ENCODE measurements at places on chromosomes 13 and 19.
A peak's percentile ranks its signal among the peaks of the same experiment; 100 is the strongest.

DNA sequence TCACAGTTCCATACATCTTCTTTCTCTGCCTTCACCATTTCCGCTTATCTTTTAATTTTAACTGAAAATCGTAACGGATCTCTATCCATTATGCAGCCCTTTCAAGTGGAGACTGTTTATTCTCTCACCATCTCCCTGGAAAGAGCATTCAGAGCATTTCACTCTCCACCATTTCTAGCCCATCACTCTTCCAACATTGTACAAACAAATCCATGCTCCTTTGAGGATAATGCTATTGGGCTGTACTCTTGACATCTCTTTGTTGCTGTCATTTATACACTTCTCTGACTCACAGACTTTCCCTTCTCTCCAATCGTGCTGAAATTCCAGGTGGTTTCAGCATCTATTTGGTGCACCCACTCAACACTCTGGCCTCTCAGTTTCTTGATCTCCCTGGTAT, 71.4 kb downstream of the NAA16 start:
- no peak for DNase-seq

DNA sequence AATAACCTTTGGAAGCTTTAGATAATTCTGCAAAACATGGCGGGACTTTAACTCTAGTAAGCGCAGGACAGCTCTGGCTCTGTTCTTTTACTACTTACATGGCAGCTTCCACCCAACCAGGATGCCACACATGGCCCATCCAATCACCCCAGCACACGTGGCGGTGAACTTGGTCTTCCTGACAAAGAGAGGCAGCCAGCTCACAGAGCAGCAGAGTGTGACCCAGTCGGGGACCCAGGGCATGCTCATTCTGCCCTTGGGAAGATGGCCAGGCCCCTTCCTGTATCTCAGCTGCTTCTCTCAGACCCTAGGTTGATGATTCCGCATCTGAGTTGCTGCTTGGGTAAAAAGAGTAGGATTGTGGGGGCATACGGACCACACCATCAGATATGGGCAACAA, 172.1 kb downstream of the USP12 start:
- DNase-seq = no peak

GRCh38 chr13:98315902-98316301, 138.8 kb upstream of the RNF113B start:
- DNase-seq = no peak

DNA sequence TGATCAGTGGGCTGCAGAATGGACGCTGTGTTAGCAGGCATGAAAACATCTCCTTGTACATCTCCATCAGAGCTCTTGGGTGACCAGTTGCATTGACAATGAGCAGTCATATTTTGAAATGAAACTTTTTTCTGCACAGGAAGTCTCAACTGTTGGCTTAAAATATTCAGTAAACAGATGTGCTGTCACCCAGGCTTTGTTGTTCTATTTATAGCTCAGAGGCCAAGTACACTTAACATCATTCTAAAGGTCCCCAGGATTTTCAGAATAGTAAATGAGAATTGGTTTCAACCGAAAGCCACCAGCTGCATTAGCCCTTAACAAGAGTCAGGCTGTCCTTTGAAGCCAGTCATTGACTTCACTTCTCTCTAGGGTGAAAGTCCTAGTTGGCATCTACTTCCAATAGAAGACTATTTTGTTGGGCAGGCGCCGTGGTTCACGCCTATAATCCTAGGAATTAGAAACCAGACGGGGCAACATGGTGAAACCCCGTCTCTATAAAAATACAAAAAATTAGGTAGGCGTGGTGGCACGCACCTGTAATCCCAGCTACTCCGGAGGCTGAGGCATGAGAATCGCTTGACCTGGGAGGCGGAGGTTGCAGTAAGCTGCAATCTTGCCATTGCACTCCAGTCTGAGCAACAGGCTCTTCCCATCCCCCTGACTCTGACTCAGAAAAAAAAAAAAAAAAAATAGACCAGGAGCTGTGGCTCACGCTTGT, 7.9 kb upstream of the PDE4A start:
- DNase-seq = no peak

DNA sequence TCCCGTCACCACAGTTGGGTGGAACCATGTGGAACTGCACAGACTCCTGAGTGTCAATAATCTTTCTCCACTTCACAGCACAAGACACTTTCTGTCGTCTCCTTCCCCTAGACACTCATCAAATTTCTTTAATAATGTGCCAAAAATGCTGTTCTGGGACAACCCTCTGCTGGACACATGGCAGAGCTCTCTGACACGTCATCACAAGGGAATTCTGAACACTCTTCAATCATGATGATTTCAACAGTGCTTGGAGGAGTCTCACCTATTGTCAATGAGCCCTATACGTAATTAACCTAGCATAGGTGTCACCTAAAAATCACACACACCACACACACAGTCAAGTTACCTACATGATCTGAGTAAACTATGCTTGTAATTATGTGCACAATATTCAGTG, 141.3 kb downstream of the STOML3 start:
- DNase-seq = no peak

GRCh38 chr13:26562512-26562890, 5.0 kb downstream of the WASF3 start:
- DNase-seq = no peak

GRCh38 chr13:37707739-37708500, 109.4 kb upstream of the POSTN start:
- no peak for DNase-seq

DNA sequence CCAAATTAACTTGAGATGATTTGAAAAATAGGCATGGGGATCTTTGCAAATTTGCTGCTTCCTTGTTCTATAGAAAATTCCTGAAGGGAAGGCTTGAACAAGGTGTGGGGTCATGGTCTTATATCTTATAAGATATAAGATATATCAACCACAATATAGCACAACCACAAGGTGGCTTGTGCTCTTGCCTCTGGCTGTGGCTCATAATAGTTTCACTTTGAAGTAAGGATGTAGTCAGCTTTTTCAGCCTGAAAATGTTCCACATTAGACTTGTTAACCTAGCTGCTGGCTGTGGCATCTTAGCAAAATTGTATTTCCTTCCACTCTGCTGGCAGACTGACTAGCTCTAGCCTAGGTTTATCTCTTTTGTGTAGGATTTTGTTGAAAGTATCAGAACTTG, 169.7 kb downstream of the KLF5 start:
- no peak for DNase-seq

GRCh38 chr19:53876651-53877224, 5.3 kb upstream of the PRKCG start:
- no peak for DNase-seq

- DNase-seq = no peak
Observed at GRCh38 chr19:46744005-46744691, 1.7 kb upstream of the FKRP start.

DNA sequence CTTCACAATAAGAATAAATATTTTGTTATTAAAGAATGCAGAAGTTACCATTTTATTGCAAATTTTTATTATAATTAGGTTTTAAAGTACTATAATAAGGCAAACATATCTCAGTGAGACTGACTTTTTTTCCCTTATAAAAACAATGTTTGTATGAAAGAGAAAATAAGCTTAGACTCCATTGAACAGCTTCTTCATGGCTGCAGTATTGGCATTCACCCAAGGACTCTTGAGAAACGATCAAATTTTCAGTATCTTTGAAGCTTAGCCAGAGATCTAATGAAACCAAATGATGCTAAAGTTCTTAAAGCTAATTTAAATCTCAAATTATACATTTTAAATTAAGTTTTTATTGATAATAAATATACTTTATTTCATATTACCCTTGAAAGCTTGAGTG, 128.3 kb downstream of the GGACT start:
- no peak for DNase-seq

GRCh38 chr19:518598-519231, 11.4 kb downstream of the TPGS1 start:
- DNase-seq = no peak

DNA sequence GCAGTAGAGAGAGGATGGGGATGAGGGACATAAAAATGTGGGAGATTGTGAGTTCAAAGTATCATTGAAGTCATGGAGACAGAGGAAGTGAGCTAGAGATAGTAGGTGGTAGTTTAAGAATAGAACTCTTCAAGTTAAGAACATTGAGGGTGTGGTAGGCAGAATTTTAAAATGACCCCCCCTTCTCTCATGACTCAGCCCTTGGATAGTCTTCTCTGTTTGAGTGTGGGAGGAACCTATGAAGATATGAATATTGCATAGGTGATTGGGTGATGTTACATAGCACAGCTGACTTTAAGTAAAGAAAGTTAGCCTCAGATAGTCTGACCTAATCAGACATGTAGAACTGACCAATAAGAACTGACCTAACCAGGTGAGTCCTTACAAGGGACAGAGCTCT, 418.6 kb downstream of the FOXO1 start:
- DNase-seq = no peak

DNA sequence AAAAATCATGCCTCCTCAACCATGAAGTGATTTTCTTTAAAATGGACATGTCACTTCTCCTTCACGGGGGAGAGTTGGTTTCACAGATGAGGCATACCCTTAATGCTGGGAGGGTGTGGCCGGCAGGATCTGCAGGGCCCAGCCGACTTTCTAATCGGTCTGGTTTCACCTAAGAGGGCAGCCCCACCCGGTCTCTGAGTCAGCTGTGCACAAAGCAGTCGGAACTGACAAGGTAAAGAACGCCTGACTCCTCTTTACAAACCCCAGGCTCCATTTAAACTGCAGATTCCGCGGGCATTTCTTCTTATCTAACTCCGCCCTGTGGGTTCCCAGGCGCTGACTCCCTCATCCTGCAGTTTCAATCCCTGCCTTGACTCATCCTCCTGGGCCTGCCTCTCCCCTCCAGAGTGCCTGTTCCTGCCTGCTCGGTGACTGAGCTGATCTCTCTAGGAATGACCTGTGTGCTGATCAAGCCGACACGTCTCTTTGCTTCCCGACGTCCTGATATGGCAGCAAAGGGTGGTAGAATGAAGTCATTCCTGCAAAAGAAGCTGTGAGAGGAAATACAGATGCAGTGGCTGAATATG, 63.4 kb downstream of the EFNB2 start:
- no peak for DNase-seq

DNA sequence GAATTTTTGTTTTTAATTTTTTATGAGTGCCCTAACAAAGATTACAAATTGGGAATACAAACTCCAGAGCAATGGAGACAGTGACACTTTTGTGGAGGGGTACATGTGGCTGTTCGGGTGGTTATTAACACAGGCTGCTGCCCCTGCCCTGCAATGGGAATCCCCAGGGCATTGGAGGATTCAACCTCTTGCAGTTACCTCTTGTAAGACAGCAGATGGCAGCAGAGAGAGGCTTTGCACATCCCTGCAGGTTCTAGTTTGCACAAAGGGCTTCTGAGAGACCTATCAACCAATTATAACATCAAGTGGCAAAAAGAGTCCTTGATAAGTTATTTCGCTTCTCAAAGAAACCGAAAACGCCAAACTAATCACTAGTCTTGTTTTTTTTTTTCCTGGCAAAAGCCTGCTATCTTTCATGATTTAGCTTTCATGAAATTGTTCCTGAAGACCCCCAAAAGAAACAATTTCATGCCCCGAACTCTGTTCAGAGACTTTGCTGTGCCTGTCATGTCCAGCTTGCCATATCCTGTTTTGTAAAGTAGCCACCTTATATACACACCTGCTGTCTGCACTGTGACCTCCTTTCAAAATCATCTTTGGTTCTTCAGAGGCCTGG, 10.4 kb downstream of the GJB2 start:
- peak; percentile 71 for DNase-seq

GRCh38 chr13:24127116-24127631, 33.3 kb upstream of the SPATA13 start:
- no peak for DNase-seq

DNA sequence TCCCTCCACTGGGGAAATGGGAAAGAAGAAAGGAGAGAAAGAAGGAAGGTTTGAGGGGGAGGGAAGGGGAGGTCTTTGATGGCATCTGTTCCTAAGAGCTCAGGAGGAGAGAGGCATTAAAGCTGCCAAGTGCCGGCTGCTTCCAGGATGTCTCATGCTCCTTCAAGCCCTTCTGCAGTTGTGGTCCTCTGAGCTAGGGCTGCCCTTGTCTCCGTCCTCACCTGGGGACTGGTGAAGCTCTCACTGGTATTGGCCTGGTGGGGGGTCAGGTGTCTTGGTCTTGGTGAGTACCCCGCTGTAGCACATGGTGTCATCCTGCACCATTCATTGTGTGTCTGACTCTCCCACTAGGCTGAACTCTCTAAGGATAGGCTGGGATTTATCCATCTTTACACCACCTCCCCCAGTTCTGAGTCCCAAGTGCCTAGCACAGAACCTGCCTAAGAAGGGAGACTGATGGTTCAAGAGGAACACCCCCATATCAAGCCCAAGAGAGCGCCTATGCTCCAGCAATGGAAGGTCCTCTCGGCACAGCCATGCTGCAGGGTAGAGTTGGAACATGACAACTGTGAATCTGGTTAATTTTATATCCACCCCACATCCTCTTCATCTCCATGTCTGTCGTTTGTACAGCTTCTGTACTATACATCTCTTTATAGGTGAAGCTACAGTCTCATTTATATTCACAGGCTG, 83.7 kb downstream of the AKAP11 start:
- DNase-seq = no peak

GRCh38 chr19:12155324-12155860, 1.1 kb downstream of the ZNF625 start:
- no peak for DNase-seq

GRCh38 chr13:56700324-56700723, 440.4 kb upstream of the PRR20A start:
- DNase-seq = no peak

GRCh38 chr19:34236035-34236987, 18.0 kb upstream of the GARRE1 start:
- DNase-seq = no peak

DNA sequence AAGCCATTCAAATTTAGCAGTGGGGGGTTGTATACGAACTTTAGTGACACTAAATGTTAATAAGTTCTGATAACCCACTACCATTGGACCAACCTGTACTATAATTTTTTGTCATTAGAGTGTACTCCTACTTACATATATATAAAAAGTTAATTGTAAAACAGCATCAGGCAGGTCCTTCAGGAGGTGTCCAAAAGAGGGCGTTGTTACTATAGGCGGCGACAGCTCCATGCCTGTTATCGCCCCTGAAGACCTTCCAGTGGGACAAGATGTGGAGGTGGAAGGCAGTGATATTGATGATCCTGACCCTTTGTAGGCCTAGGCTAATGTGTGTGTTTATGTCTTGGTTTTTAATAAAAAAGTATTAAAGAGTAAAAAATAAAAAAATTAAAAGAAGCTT, 27.5 kb downstream of the SPRYD7 start:
- no peak for DNase-seq

GRCh38 chr19:17460372-17461230, at the start of gene NXNL1:
NXNL1 (minus strand) TSS chr19:17460926; CDS start chr19:17460869, 57 bp downstream.
- DNase-seq = no peak

- no peak for DNase-seq
Observed at GRCh38 chr13:69737129-69737935, 370.3 kb upstream of the ATXN8OS start.

DNA sequence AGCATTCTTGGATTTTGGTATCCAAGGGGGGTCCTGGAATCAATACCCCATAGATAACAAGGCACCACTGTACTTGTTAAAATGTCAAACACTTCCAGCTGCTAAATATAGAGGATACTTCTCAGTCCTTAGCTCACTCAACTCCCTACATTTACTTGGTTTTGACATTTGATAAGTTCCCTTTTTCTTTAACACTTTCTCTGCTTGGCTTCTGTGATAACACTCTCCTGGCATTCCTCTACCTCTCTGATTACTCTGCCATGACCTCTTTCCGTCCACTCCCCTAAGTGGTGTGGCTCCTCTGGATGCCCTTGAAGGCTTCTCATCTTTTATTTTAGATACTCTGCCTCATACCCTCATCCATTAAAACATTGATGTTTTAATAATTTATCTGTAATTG, 65.2 kb downstream of the MICU2 start:
- no peak for DNase-seq
